HFFc6 (cell line): ENCODE measurements at places on chromosomes 11 and 22.

DNA sequence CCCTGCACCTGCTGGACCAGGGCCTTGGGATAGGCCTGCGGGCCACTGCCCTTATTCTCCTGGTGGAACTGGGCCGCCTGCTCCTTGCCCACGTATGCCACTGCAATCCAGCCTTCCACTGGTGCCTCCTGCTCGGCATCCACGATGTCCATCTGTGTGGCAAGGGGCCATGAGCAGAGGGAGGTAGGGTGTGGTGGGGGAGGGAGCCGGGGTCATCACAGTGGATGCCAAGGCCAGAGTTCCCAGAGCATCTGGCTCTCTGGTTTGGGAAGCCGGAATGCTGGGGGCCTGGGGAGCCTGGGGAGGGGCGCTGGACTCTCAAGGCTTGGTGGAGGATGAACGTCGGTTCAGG is 627 bp downstream of the RNF215 start:
- DNase-seq, result no peak

DNA sequence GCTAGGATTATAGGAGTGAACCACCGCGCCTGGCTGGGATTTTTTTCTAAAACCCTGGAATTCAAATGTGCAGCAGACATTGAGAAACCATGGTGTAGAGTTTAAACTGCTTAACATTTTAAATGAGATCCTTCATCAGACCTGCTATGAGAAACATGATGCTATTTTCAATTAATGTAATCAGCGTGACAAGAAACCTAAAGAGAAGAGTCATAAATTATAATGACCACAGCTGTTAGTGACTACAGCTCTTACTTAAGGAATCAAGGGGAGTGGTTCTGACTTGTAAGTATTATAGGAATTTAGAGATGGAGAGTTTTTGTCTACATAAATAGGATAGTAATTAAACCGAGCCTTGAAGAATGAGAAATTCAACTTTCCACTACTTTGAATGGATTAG is 170.6 kb downstream of the BARX2 start:
- no peak for DNase-seq

DNA sequence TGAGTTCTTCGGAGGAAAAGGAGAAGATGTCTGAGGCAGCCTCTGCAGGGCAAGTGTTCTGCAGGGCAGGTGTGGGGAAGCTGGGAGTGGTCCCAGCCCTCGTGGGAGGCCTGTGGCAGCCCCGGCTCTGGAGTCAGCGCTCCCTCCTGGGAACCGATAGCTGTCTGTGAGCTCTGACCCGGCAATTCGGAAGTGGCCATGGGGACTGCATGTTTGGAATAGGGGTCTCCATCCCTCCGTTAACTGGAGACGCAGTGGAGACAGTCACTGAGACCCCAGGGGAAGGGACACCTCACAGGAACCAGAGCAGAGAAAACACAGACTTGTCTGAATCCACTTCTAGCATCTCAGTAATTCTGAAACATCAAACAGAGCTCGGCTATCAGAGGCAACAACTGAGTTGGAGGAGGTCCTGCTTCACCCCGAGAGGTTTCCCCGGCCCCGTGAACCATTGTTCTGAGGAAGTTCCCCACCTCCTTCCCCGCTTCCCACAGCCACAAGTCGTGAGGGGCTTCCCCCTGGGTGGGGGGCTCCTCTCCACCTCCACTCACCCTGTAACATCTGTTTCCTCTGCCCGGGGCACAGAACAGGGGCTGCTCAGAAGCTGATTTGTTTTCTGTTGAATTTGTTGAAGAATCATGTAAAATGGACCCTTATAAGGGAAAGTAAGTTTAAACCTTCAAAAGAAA is 99.6 kb downstream of the BRD1 start:
- no peak for DNase-seq

GRCh38 chr11:121887569-121887968 is 228.4 kb downstream of the BLID start:
- DNase-seq, result no peak

DNA sequence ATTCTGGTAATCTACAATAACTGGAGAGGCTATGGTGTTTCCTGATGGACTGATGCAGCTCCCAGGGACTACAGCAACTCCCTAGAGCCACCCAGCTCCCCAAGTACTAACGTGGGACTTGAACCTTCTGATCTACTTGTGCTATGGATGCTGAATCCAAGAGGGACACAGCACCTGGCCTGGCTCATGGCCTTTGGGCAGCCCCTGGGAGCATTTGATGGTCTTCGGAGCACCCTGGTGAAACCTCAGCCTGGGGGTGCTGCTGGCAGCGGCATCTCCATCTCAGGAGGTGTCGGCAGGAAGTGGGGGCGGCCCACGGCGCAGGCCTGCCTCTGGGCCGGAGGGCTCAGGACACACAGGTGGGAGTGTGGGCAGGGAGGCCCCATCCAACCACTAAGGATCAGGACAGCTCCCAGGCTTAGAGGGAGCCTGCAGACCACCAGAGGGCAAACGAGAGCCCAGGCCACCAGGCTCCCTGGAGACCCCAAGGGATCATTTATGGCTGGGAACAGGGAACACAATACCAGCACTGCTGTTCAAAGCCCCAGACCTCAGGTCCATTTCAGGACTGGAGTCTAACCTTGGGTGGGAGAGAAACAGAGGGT is 8.7 kb downstream of the EHD1 start:
- no peak for DNase-seq

- no peak for DNase-seq
These were observed 2.2 kb upstream of the USP18 start for GRCh38 chr22:18147791-18148190.

- no peak for DNase-seq
These were observed 55.7 kb upstream of the CLDN5 start for GRCh38 chr22:19579880-19580279.

DNA sequence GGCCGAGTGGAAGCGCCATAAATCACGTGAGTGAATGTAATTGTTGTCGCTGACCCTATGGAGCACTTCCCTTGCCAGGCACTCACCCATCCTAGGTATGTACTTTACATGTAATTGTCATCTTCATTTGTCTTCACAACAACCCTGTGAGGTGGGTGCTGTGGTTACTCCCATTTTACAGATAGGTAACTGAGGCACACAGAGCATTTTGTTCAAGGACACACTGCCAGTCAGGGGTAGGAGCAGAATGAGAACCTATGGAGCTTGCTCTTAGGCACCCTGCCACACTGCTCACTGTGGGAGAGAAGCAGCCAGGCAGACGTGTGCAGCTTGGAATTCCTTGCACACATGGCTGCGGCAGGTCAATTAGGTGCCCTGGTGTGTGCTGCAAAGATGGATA is 785 bp upstream of the EFCAB6 start:
- no peak for DNase-seq

GRCh38 chr11:83092488-83093384 is 21.0 kb upstream of the RAB30 start:
- no peak for DNase-seq

DNA sequence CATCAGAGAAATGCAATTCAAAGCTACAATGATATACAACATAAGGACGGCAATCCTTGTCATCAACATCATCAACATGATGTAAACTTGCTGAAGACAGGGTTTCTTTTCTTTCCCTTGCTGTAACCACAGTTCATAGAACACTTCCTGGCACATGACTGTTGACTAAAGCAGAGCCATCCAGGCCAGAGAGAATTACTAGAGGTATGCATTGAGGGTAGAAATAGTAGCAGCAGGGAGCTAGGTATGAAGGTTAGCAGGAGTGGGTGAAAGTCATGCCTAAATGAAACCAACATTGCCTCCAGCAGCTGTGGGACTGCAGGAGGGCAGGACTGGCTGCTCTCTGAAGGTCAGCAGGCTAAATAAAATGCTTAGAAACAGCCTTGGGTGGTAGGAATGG is 103.7 kb downstream of the LRRC32 start:
- DNase-seq, result no peak

DNA sequence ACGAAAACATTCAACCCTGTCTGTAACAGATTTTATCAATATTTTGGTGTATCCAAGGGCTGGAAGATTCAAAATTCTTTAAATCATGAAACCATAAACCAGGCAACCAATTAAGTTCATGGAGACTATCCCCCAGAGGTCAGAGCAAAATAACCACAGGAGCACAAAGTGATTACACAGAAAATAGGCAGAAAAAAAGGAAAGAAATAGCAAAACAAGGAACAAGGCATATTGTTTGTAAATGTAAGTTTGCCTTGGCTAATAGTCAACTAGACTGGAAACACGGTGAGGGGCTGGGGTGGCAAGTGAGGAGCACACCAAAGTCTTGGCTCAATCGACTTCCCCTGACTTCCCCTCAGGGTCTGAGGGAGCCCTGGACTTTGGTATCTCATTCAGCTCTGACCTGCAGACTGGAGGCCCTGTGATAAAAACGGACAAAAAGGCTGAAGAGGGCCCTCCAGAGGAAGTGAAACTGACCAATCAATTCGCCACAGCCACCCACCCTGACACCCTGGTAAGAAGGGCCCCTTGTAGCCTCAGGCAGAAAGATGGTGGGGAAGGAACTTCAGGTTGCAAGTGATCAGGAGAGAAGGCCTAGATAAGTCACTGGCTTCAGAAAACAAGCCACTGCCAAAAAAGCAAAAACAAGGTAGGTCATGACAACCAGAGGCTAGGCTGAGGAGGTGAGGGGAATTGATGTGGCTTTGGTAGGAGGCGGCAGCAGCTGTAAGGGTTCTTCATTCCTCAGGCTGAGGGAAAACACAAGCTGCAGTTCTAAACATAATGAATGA is 1.8 kb downstream of the SIK3 start:
- DNase-seq, result peak; percentile 11

DNA sequence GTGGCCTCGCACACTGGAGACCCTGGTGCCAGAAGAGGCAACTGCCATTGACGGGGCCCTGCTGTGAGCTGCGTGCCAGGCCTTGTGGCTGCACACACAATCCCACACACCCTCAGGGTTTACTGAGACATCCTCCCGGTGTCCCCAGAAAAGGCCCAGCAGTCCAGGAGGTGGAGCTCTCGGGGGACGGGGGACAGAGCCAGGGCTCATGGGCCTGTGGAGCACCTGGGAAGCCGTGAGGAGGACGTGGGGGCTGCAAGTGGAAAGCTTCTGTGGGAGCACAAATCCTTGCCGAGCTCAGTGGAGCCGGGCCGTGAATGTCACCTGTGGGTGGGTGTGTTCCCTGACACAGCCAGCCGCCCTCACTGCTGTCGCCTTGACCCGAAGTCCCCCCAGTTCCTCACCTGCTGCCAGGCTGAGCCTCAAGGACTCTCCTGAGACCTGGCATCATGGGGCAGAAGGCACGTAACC is 609.7 kb downstream of the TBC1D22A start:
- no peak for DNase-seq

DNA sequence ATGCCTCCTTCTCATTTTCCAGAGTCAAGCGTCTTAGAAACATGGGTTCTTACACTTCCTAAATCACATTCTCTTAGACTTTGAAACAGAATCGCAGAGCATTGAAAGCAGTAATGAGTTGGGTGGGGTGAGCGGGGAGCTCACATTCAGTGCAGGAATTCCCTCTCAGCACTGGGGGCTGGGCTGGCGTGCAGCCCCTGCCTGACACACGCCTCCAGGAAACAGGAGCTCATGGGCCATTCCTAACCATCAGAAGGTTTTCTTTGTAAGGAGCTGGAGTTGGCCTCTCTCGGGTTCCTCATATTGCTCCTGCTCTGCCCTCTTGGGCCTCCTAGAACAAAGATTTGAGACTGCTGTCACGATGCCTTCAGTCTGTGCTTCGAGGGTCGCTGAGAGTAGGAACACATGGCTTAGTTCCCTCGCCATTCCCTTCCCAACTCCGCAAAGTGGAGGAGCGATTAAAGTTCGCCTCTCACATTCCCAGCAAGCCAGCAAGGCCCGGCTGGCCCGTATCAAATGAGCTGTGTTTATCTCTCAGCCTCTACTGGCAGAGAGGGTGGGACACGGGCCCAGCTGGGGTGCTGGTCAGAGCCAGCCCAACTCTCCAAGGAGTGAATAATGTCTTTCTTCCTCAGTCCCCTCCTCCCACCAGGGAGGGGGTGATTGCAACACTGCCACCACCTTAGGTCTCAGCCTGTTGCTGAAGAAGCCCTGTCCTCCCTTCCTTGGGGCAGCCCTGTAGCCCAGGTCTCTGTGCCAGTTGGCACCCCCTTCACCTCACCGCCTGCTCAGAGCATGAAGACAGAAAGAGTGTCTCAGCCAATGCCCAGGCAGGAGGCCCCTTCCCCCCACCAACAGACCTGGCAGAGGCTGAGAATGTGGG is 10.4 kb downstream of the CHRDL2 start:
- DNase-seq, result no peak

DNA sequence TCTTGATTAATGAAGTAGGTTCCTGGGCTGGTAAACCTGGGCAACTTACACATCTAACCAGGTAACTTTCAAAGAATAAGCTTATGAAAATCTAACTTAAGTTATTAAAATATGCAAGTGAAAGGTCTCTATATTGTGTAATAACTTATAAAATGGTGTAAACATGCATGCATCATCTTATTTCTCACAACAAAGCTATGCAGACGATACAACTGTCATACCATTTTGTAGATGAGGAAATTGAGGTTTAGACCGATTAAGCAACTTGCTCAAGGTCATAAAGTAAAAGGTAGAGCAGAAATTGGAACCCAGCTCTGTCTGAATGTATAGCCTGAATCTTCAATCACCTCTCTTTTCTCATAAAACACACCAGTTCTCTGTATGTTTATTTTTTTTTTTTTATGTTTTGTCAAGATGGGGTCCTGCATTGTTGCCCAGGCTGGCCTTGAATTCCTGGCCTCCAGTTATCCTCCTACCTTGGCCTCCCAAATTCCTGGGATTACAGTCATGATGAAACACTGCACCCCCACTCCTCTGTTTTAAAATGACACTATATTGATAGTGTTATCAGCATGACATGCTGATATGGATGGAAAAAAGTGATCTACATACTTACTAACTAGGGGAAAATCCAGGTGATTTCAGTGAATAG is 109.6 kb downstream of the SGSM3 start:
- DNase-seq, result no peak

- DNase-seq, result no peak
These were observed 21.5 kb downstream of the OTUB1 start for GRCh38 chr11:64007629-64008282.

GRCh38 chr22:30245985-30246813 is at the start of gene LIF:
Gene LIF, minus strand, starts transcription at chr22:30246759. Its CDS starts 64 bp downstream, at chr22:30246695.
- peak; percentile 52 for DNase-seq

DNA sequence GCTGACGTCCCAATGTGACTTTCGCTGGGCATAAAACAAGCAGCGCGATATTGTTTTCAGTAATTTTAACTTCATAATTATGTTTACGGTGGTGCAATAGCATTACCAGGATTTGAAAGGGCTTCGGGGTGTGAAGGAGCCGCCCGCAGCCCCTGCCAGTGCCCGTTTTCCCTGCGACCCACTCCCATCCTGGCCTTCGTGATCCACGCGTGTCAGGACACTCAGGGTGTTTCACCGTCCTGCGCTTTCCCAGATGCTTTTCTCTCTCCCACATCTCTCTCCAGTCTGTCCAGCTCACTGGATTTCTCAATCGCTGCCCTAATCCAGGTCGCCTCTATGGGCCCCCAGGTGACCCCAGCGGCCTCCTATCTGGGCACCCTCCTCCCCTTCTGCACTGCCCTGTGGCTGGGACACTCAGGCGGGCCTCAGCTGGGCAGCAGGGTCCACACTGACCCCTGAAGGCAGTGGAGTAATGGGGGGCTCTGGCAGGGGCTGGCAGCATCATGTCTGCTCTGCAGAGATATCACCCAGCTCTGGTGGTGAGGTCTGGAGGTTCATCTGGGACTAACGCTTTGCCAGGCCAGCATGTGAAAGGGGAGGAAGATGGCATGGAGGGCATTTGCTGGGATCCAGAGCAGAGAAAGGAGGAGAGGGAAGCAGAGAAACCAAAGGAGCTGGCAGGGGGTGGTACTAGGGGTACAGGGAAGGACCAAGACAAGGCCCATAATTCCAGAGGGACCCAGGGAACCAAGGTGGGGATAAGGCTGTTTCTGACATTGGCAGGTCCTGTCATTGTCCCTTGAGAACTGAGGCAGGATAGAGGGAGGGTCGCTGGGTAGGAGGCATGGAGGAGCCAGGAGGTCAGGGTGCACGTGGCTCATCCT is 622.8 kb downstream of the BRD1 start:
- DNase-seq, result no peak
